ENCODE measurements at places on chromosomes 5 and 9. TPM values are rescaled to one million over a fixed set of nuclear protein-coding genes. Genes with fewer than 3 reads are reported as not detected.

DNA sequence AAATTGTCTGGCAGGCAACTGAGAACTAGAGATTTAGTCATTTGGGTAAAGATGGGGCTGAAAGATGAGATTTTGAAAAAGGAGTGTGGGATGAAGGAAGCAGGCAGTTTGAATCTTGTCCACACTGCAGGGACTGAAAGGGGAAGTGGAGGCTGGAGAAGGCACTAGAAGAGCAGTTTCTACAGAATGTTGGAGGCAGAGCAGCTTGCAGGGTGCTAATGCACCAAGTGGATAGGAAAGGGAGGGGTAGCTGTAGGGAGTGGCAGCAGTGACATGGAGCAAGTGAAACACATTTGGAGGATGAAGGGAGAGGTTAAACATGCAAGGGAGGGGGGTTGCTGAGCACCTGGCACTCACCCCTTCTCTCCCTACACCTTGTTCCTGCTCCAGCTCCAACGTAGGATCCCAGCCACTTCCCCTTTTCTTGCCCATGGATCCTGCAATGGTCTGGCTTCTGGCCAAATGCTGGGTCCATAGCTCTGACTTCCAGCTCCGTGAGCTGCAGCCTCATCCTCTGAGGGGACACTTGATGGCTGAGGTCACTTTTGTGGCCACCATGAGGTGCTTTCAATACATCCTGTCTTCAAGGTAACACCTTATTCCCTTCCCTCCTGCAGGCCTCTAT is 30.0 kb upstream of the FGD3 start:
- H3K4me1 ChIP-seq: no peaks in the 10 kb centered on the region
- no peaks in the 10 kb centered on the region for H3K27me3 ChIP-seq
- H3K36me3 ChIP-seq: no peaks in the 10 kb centered on the region

DNA sequence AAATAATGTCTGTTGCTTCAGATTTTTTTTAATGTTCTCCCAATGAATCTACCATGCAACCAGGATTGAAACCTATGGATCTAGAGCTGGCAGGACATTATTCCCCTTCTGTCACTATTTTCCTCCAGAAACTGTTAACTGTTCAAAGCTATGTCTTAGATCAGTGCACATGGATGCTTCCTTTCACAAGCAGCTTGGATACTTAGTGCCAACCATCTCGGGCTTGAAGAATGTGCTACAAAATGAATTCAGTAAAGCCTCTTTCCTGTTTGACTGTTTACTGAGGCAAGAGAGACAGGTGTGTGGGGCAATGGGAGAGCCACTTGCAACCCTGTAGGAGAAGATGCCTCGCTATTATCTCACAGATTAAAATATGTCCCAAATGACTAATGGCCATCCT is 774.8 kb downstream of the KCTD16 start:
- no peak overlapping the region for H3K4me3 ChIP-seq
- no peaks in the 10 kb centered on the region for H3K27me3 ChIP-seq
- no peak overlapping the region for H3K27ac ChIP-seq
- DNase-seq: no peak
- H3K36me3 ChIP-seq: no peaks in the 10 kb centered on the region
- H3K4me1 ChIP-seq: no peaks in the 10 kb centered on the region

GRCh38 chr9:135062254-135062653 is 25.2 kb upstream of the OLFM1 start:
- H3K27ac ChIP-seq: no peak overlapping the region
- H3K36me3 ChIP-seq: peaks cover 27% of the 10 kb centered on the region
- no peaks in the 10 kb centered on the region for H3K4me1 ChIP-seq
- no peak for DNase-seq

The SHISAL2B gene
- total RNA-seq: not detected
